Immature natural killer cell (primary cell): ENCODE measurements at places on chromosomes 6 and 20. TPM values are rescaled to one million over a fixed set of nuclear protein-coding genes. Genes with fewer than 3 reads are reported as not detected.

GRCh38 chr20:32316667-32317066 is 39.2 kb downstream of the KIF3B start:
- H3K4me1 ChIP-seq = no peaks in the 10 kb centered on the region
- H3K4me3 ChIP-seq = no peak overlapping the region
- peaks cover 22% of the 10 kb centered on the region for H3K36me3 ChIP-seq

DNA sequence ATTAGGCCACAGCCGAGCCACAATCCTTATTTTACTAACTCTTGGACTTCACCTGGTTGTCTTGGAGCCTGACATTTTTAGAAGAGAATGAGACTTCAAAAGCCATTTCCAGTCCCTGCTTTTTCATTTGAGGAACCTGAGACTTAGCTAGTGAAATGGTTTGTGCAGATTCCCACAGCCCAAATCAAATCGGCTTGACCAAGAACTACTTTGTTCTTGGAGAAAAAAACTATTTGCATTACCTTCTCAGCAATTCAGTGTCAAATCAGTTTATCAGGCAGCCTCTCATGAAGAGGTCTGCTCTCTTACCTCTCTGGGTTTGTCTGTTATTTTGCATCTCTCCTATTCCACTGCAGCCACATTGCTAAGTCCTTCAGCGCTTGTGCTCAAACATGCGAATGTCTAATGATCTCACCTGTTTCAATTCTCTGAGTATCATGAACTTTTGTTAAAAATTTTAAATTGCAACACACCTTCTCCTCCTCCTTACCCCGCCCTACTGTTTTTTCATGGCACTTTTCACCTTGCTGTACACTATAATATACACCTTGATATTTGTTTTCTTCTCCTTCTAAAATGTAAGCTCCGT is 573 bp upstream of the IFNGR1 start:
- H3K27me3 ChIP-seq = peaks cover 13% of the 10 kb centered on the region
- no peak for DNase-seq
- H3K4me1 ChIP-seq = peaks cover 64% of the 10 kb centered on the region
- H3K27ac ChIP-seq = peak overlapping the region; percentile 81

DNA sequence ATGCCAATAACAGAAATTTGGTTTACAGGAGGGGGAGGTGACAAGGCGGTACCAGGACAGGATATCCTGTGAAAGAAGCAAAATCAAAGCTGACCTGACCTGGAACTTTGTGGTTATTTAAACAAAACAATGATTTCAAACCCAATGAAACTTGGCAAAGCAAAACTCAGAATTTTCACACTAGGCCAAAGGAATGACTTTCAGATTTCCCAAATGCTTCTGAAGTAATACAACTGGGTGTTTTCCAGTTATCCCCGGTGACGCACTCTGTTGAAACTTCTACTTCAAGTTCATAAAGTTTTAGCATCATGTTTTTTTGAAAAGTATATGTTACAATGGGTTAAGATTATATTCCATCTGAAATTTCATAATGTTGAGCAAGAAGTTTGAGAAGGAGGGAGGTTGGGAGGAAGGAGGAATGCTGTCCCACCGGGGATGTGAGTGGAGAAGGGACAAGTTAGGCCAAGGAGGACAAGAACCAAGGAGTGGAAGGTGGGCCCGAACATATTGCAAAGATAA is 78.1 kb upstream of the TRAF3IP2 start:
- peaks cover 51% of the 10 kb centered on the region for H3K36me3 ChIP-seq
- H3K27ac ChIP-seq = peak overlapping the region; percentile 16
- H3K4me1 ChIP-seq = peaks cover 93% of the 10 kb centered on the region
- H3K27me3 ChIP-seq = peaks cover 23% of the 10 kb centered on the region
- DNase-seq = peak; percentile 46

DNA sequence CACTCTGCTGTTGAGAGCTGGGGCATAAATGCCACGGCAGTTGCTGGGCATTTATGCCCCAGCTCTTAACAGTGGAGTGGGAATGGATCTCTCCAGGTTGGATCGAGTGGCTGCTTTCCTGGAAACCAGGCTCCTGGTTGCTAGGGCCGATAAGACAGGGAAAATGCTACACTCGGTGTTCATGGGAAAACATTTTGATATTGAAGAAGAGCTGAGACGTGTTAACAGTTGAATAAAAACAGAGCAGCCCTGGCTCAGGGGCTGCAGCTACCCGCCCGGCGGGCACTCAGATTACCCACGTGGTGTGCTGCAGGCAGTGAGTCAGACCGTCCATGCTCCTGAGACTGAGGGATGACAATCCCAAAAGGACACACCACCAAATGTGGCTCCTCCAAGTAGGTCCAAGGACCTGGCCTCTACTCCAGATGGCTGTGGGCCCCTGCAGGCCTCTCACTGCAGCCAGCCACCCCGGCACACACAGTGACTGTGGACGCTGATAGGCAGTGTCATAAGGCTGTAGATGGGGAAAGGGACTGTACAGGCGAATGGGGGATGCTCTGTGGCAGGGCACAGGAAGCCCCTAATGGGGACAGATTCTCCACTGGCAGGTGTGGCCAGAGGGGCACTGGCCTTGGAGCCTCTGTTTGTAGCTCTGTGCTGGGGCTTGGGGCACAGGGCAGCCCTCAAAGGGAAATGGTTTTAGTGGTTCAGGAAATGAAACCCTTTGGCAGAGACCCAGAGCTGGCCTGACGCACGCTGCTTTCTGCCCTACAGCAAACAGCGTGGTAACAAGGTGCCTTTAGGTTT is 237.8 kb downstream of the LY86 start:
- peaks cover 25% of the 10 kb centered on the region for H3K4me1 ChIP-seq
- peak overlapping the region; percentile 85 for H3K27ac ChIP-seq
- peak; percentile 63 for DNase-seq
- H3K36me3 ChIP-seq = no peaks in the 10 kb centered on the region

The ZBTB2 gene
- polyA plus RNA-seq = 24.1 TPM

The SPEF1 gene
- not detected for polyA plus RNA-seq

GRCh38 chr6:11968241-11968806 is 43.8 kb upstream of the HIVEP1 start:
- no peaks in the 10 kb centered on the region for H3K27me3 ChIP-seq
- no peak for DNase-seq
- H3K36me3 ChIP-seq = no peaks in the 10 kb centered on the region
- H3K27ac ChIP-seq = no peak overlapping the region
- no peak overlapping the region for H3K4me3 ChIP-seq
- H3K4me1 ChIP-seq = peaks cover 11% of the 10 kb centered on the region

DNA sequence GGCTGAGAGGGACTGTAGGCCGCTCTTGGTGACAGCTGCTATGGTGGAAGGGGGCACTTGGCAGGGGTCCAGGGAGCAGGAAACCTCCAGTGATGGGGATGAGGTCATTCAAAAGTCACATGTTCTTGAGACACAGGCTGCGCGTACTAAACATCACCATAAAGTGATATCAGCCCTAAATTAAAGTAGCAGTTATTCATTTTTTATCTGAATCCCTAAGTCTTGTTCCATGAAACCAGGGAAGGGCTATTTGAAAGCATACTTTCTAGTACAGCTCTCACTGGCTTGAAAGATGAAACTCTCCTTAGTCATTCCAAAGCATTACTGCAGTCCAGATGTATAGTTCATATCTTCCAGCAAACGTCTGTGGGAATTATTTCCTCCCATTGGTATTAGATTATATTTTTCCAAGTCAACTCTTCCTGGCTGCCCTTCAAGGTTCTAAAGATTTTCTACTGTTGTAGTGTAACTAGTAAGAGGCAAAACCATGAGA is 373.1 kb downstream of the CD109 start:
- no peaks in the 10 kb centered on the region for H3K4me1 ChIP-seq
- H3K4me3 ChIP-seq = no peak overlapping the region
- DNase-seq = no peak
- H3K36me3 ChIP-seq = no peaks in the 10 kb centered on the region

DNA sequence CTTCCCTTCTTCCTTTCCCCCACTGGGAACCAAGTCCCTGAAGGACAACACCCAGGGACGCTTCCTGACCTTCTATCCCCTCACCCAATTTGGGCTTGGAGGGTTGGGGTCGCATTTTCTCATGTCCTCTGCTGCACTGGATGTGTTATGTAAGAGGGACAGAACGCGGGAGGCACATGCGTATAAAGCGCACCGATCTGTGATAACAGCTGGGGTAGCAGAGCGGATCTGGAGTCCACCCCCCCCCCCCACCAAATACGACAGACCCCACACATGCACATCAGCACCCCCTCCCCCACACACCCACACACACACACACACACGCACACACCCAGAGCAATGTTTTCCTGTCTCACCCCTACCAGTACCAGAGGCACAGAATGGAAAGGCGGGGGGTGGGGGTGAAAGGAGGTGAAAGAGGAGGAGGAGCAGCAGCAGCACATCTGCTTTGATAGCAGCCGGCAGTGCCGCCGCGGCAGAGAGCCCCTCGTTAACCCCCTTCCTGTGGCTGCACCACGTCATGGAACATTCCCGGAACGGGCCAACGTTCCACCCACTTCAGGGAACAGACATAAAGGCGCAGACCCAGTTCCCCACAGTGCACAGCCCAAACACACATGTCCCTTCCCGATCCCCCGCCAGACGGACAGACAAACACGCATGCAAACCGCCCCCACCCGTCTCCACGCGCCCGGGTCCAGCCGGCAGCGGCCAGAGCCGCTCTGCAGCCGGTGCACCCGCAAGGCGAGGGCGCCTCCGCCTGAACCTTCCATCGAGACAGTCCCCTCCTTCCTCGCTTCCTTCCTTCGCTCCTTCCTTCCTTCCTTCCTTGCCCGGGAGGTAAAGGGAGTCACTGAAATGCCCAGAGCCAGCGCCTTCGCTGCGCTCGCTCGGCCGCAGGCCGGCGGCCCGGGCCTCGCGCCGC is 590 bp downstream of the HIVEP2 start:
- no peaks in the 10 kb centered on the region for H3K36me3 ChIP-seq
- H3K27ac ChIP-seq = peak overlapping the region; percentile 100
- H3K4me1 ChIP-seq = peaks cover 38% of the 10 kb centered on the region
- peaks cover 25% of the 10 kb centered on the region for H3K27me3 ChIP-seq
- peak; percentile 86 for DNase-seq
- H3K4me3 ChIP-seq = peak overlapping the region; percentile 91

DNA sequence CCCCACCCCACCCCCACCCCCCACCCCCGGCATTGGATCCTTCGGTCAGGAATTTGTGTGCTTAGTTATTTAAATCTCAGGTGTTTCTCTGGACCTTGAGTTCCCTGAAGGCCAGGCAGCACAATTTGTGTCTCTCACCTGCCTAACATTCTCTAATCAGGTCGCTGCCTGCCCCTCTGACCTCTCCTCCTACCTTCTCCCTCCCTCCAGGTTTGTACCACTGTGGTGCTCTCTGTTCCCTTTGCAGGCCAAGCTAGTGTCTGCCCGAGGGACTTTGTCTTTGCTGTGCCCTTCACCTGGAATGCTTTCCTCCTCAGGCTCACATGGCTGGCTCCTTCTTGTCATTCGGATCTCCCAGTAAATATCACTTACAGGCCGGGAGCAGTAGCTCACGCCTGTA is 131.4 kb upstream of the SLC2A12 start:
- DNase-seq = no peak
- H3K4me1 ChIP-seq = no peaks in the 10 kb centered on the region
- no peak overlapping the region for H3K27ac ChIP-seq
- H3K36me3 ChIP-seq = no peaks in the 10 kb centered on the region
- no peaks in the 10 kb centered on the region for H3K27me3 ChIP-seq

The FLOT1 gene
- 214 TPM for polyA plus RNA-seq
